ENCODE measurements at places on chromosomes 3 and 15.
A peak's percentile ranks its signal among the peaks of the same experiment; 100 is the strongest.

- DNase-seq, result no peak
These were observed 82.0 kb downstream of the DPPA2 start for GRCh38 chr3:109234300-109234699.

- no peak for DNase-seq
These were observed 3.3 kb upstream of the THSD4 start for GRCh38 chr15:71111950-71112349.

DNA sequence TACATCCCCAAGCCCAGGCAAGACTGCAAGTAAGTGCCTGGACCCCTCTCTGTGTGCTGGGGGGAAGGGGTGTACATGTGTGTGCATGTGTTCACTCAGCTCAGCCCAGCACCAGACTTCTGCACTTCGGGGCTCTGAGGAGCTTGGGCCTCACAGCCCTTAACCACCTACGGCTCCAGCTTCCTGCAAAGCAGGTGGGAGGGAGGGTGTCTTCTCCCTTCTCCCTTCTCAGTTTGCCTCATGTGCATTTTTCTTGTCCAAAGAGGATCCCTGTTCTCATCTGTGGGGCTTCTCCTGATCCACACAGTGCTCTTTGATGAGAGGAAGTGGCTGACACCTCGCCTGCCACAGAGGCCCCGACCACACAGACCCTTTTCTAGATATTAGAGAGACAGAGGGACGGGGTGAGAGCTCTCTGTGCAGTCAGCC lies 69.3 kb downstream of the MESD start:
- DNase-seq, result peak; percentile 29

- no peak for DNase-seq
These were observed 613.2 kb downstream of the PDCD6IP start for GRCh38 chr3:34411596-34411995.

DNA sequence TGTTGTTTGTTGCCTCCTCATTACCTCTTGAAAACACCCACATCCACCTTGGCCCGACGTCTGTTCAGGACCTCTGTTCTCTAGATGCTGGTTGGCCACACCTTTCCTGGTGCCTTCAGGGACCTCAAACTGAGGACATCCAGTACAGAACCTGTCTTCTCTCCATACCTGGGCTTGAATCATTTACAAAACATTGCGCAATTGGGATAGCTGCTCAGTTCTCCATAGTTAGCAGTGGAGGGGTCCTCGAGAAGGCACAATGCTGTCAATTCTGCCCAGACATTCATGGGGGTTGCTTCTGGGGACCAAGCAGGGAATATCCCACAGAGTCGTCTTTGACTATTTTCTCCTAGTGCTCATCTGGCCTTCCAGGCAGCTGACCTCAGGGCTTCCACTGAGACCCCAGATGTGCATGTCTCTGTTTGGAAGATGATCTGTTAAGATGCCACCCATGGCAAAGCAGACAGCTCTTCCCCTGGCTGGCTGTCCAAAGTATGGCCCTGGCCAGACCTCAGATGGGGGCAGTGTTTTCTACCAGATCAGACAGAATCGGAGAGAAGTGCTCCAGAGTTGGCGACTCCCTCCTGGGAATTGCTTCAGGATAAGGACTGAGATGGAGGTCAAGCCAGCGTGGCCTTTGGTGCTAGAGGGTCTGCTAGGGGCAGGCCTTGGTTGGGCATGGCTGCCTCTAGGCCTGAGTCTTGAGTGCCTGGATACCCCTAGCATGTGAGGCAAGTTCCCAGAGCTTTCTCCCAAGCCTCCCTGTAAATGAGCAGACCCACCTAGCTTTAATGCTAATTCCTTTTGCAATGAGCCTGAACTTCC lies 46.1 kb downstream of the CHCHD6 start:
- no peak for DNase-seq

DNA sequence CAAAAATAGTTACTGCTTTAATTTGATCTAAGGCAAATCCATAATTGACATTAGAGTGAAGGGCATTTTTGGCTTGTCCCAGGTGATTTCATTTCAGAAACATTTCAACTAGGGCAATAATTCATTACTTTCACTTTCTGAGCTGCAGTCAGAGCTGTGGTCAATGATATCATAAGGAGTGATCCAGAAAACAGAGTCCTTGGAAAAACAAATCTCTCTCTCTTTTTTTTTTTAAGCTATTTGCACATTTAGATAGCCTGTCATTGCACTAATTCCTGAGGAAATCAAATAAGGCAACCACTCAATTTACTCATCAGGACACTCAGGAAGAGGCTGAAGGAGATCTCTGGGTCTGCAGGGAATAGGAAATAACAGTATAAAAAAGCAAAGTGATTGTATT lies 269.5 kb upstream of the LRRC3B start:
- DNase-seq, result no peak

GRCh38 chr3:160653512-160653911 lies 23.4 kb upstream of the ARL14 start:
- DNase-seq, result no peak

Data from activated CD4-positive, alpha-beta T cell treated with anti-CD3 and anti-CD28 coated beads, Interleukin-2, amount 10 ng/mL, durations not matched to agents 7 days and 5 days (primary cell).